ENCODE measurements at places on chromosomes 6 and 20. TPM values are rescaled to one million over a fixed set of nuclear protein-coding genes. Genes with fewer than 3 reads are reported as not detected.

Gene DSP
- total RNA-seq = 71.6 TPM

Gene TCF15
- total RNA-seq = 0.98 TPM

Gene KAT14
- 12.5 TPM for total RNA-seq

Gene PET117
- total RNA-seq = 31.2 TPM

Gene PRRC2A
- 123 TPM for total RNA-seq

Gene LINC00237
- not detected for total RNA-seq

Gene CDSN
- 0.55 TPM for total RNA-seq

Gene ENPP5
- total RNA-seq = 0.04 TPM

Gene ERVFRD-1
- total RNA-seq = not detected

Gene SLC35D3
- total RNA-seq = not detected

Gene CST4
- total RNA-seq = 0.98 TPM

Gene TPBG
- 43.0 TPM for total RNA-seq

Gene CCDC170
- not detected for total RNA-seq

Gene SCRT2
- not detected for total RNA-seq

Gene PGC
- total RNA-seq = not detected

Gene GPLD1
- total RNA-seq = 3.9 TPM

Gene APOBEC2
- total RNA-seq = not detected

Gene UBR2
- total RNA-seq = 15.7 TPM

Gene THBD
- 3.1 TPM for total RNA-seq

Gene BPI
- total RNA-seq = not detected

Gene TULP1
- total RNA-seq = not detected

Gene PLEKHG1
- 1.3 TPM for total RNA-seq

Data from PC-3 (cell line).